ENCODE measurements at places on chromosomes 3 and 15. TPM values are rescaled to one million over a fixed set of nuclear protein-coding genes. Genes with fewer than 3 reads are reported as not detected.

GRCh38 chr15:73756947-73757513, 3.9 kb upstream of the INSYN1 start:
- DNase-seq: no peak

GRCh38 chr3:82058809-82059208, 297.4 kb upstream of the GBE1 start:
- DNase-seq: no peak

DNA sequence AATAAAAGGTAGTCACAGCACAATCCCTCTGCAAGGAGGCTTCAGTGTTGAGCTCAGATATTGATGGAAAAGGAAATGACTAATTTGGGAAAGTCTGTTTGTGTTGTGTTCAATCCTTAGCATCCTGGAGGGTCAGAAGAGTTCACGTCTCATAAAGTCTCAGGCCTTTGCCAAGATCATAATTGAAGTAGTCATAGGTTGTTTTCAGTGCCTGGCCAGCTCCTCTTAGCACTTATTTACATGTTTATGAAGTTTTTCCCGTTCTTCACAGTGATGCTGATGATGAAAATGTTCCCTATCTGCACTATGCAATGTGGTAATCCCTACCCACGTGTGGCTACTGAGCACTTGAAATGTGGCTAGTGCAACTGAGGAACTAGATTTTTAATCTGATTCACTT, 61.6 kb upstream of the TGFBR2 start:
- no peak for DNase-seq

DNA sequence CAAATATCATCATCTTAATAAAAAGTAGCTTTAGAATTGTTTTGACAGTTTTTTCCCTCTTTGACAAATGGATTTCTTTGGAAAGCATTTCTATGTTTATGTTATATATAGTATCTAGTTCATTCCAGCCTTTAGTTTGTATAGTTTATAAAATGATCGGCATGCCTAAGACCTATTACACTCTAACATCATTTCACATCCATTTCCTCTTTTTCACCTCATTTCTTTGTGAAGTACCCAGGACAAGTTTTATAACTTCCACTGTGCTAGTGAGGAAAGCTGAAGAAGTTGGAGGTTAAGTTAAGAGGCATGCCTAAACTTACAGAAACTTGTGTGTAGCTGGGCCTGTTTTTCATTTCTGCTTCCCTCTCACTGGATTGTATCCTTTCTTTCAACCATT, 178.4 kb downstream of the TP63 start:
- DNase-seq: no peak

GRCh38 chr3:45214061-45214680, 11.9 kb downstream of the TMEM158 start:
- DNase-seq: no peak

- DNase-seq: no peak
Observed at GRCh38 chr3:112138219-112138969, 5.3 kb upstream of the GCSAM start.

DNA sequence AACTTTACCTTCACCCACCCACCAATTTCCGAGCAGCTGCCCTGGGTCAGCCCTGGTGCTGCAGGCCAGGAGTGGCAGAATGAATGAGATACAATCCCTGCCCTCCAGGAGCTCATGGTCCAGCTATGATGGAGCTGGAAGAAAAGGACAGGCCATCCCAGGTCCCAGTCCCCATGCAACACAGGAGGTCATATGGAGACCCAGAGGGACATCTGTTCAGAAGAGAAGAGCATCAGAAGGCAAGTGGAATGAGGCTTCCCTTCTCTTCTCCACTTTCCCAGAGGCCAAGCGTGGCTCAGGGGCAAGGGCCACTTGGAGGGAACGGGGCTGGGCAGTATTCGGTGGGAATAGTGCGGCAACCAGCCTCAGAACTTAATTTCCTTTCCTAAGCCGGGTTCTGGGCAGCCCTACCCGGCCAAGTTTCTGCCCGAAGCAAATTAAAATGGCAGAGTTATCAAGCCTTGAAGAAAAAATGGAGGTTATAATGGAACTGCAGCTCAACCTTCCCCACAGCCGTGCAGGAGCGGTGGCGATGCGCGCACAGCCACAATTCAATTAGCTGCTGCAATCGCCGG, 35.9 kb downstream of the TLE3 start:
- no peak for DNase-seq

- no peak for DNase-seq
Observed at GRCh38 chr15:94792196-94792595, 560.8 kb downstream of the MCTP2 start.

Gene KCNMB3
- total RNA-seq: 1.4 TPM

- DNase-seq: no peak
Observed at GRCh38 chr3:128505771-128506170, 12.8 kb upstream of the GATA2 start.

DNA sequence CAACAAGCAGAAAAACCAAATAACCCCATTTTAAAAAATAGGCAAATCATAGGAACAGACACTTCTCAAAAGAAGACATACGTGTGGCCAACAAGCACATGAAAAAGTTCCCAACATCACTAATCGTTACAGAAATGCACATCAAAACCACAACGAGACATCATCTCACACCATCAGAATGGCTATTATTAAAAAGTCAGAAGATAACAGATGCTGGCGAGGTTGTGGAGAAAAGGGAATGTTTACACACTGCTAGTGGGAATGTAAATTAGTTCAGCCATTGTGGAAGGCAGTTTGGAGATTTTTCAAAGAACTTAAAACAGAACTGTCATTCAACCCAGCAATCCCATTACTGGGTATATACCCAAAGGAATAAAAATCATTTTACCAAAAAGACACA, 60.7 kb downstream of the ABI3BP start:
- no peak for DNase-seq

GRCh38 chr15:63539521-63539920, 35.1 kb downstream of the USP3 start:
- peak; percentile 30 for DNase-seq

Gene NEK10
- total RNA-seq: 9.8 TPM

Gene PRR20G
- not detected for total RNA-seq

DNA sequence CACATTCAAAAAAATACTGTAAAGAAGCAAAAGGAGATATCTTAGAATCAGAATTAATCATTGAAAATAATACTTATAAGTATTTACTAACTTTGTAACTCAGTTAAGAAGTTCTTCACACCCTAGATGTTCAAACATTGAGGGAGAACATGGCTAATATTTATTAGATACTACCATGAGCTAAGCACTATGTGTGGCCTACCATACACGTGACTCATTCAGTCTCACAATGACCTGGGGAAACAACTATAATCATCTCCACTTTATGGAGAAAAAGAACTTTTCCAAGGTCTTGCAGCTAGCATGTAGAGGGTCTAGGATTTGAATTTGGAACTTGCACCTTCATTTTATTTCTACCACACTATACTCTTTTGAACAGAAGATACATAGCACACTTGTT, 361.9 kb upstream of the CFAP20DC start:
- DNase-seq: no peak

GRCh38 chr3:119642746-119643473, 17.5 kb downstream of the POPDC2 start:
- DNase-seq: no peak

Gene TM4SF18
- 6.1 TPM for total RNA-seq

DNA sequence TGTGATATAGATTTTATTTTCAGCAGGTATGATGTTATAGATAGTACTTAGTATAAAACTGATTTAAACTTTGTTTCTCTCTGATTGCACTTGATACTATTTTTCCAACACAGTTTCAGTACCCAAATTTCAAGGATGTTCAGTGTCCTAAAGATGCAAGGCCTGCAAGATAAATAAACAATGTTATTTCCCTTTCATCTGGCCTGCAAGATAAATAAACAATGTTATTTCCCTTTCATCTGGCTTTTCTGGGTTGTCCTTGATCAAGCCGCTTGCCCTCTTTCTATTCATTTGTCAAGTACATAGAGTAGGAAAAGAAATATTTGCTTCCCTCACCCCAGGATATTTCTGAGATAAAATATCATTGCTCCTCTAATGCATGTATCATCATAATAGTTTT, 571.0 kb downstream of the FGF12 start:
- DNase-seq: no peak

DNA sequence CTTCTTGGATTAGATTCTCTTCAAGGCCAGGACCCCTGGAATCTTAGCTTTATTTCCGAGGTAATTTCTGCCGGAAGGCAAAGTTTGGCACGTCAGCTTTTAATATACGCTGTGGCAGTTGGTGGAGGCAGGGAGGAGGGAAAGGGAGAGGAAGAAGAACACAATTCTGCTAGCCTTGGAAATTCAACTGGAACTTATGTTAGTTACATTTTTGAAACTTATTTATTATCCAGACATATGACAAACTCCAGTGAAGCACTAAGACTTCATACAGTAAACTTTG, 100.1 kb upstream of the TSC22D2 start:
- no peak for DNase-seq
